ENCODE measurements at places on chromosomes 4 and X.

DNA sequence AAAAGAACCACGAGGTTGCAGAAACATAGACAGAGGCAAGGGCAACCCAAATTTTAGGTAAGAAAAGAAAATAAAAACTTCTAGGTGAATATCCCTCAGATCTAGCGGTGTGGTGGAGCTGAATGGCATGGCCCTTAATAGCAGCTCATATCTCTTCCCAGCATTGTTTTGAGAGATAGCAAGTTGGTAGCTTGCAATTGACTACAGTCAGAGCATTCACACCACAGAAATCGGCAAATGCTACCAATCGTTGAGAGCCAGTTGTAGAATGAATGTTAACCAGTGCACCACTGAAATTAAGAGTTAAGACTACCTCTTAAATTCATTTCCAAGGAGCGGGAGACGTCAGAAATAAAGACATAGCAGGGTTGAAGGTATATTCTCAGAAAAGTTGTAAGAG, 184.0 kb upstream of the KIT start:
- no peak for DNase-seq

GRCh38 chr4:41257257-41257901, 651 bp downstream of the UCHL1 start:
- peak; percentile 5 for DNase-seq

- no peak for DNase-seq
Measured at GRCh38 chr4:141153751-141154510, 20.7 kb upstream of the RNF150 start.

DNA sequence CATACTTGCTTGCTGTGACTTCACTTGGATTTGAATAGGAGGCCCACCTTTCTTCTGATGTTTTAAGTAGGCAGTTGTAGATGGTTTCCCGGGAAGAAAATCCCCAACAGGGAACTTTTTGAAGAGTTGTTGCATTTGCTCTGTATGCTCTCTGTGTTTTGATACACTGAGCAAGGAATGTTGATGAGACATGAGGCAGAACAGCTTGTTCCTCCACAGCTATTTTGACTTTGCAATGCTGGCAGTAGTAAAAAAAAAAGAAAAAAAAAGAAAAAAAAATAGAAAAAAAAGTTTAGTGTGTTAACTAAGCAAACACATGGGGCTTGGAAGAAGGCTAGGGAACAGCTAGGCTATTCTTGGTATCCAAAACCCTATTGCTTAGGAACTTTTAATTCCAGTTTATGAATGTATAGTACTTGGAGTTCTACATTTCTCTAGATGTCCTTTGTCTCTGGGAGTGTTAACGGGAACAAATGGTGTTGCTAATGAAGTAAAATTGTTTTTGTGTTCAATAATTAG, 23.4 kb upstream of the PAQR3 start:
- no peak for DNase-seq

GRCh38 chr4:88196013-88196365, 37.5 kb upstream of the ABCG2 start:
- DNase-seq = no peak

- DNase-seq = no peak
Measured at GRCh38 chr4:109495514-109495913, 61.9 kb downstream of the SEC24B start.

DNA sequence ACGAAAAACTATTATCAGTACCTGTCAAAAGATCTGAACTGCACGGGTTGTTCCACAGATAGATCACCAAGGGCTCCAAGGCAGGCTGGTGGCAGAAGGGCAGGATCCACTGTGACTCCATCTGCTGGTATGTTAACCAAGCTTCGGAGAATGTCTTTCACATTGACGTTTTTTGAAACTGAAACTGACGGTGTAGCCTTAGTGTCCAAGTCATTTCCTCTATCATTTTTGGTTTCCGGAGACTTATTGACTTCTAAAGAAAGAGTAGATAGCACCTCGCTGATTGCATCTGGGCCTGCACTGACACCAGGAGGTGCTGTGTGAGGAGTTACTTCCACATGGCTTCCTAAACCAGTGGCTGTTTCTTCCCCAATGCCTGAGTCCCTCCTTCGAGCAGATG, 186.9 kb downstream of the LRBA start:
- peak; percentile 59 for DNase-seq

DNA sequence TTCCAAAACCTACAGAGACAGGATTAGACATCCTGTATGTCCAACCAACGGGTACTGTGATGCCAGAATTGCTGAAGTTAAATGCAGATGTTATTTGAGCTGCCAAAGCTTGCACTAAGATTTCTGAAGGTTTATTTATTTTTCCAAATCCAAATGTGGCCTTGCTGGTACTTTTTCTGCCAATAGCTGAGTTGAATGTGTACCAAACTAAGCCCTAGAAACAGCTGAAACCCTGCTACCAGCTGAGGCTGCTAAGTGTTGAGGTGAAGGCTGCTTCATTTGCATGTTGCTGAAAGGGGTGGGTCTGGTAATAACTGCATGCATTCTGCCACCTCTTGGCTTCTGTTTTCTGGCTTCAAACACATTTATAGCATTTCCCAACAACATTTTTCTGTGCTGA, 366.5 kb downstream of the FAT4 start:
- no peak for DNase-seq

- DNase-seq = no peak
Measured at GRCh38 chrX:20260885-20261284, 5.8 kb downstream of the RPS6KA3 start.

GRCh38 chrX:120000490-120001246, 57.1 kb upstream of the NKAP start:
- DNase-seq = no peak

DNA sequence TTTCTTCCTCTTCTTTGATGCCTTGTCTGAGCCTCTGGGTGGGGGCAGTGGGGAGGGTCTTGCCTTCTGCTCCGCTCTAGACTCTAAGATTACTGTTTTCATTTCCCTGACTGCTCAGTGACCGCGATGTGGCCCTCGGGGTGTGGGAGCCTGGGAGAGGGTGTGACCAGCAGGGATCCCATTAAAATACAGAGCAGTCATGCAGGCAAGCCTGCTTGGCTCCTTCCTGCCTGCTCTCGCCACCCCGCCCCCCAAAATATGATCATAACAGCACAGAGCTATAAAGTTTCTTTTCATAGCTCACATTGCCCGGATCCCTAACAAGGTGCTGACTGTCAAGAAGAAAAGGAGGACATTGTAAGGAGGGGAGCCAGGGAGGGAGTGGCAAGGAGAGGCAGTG, 332.9 kb downstream of the RAB28 start:
- DNase-seq = no peak

DNA sequence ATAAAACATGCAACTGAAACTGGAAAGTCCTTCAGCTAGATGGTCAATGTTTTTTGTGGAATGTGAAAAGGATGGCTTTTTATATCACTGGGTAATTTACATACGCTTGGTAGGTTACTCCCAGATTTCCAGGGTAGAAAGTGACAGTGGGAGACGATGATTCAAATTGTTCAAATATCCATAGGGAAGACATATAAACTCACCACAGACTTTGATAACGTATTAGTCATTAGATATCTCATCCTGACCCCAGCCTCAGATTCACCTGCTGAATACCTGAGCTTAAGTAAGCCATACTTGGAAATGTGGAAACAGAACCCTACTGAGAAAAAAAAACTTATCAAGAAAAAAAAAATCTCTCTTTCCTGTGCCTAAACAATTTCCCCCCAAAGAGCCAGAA, 169.4 kb downstream of the ZNF674 start:
- DNase-seq = no peak

GRCh38 chr4:139847602-139848001, 182.0 kb downstream of the MGST2 start:
- DNase-seq = no peak

- no peak for DNase-seq
Measured at GRCh38 chr4:26462874-26463273, 27.4 kb downstream of the CCKAR start.

GRCh38 chr4:8506373-8507195, 66.0 kb downstream of the TRMT44 start:
- DNase-seq = no peak

GRCh38 chrX:92232182-92232581, 453.0 kb downstream of the PCDH11X start:
- no peak for DNase-seq

- DNase-seq = no peak
Measured at GRCh38 chr4:1760521-1761071, 32.5 kb upstream of the FGFR3 start.

DNA sequence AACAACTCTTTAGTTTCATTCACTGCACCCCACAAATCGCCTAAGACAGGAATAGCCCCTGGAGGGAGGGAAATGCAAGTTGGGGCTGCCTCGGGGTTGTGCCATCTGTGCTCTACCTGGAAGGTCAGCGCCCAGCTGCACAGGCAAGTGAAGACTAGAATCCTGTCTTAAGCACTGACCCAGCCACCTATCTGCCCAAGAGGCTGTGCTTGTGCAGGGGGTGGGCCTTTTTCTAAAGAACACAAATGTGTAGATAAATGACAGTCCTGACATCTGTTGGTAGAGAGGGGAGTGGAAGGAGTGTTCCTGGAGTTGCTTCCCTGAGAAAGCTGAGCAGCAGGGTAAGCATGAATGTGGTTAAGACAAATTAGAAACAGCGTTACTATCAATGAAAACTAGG, 15.7 kb downstream of the ZNF518B start:
- DNase-seq = no peak

DNA sequence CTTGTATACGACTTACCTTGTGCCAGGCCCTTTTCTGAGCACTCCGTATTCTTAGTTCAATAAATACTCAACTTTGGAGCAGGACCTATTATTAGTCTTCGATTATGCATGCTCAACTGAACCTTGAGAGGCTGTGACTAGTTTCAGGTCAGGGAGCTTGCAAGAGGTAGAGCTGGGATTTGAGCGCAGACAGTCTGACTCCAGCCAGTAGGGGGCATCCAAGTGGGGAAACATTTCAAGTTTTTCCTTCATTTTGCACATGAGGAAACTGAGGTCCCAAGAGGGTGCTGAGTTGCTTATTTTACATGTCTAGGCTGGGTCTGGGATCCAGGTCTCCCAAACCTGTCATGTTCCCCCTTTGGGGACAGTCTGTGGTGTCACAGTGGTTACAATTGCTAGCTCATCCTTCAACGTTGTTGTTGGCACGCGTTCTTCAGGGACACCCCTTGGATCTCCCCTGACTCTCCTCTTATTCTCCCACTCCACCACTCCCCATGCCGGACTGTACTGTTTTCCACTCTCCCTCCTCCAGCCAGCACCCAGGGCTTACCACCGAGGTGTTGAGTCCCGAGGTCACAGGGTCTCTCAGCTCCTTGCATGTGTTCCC, 6.7 kb upstream of the PRICKLE3 start:
- DNase-seq = no peak

- no peak for DNase-seq
Measured at GRCh38 chr4:152010710-152011079, 249.9 kb upstream of the GATB start.

- no peak for DNase-seq
Measured at GRCh38 chr4:138710297-138710696, 305.3 kb upstream of the NOCT start.

DNA sequence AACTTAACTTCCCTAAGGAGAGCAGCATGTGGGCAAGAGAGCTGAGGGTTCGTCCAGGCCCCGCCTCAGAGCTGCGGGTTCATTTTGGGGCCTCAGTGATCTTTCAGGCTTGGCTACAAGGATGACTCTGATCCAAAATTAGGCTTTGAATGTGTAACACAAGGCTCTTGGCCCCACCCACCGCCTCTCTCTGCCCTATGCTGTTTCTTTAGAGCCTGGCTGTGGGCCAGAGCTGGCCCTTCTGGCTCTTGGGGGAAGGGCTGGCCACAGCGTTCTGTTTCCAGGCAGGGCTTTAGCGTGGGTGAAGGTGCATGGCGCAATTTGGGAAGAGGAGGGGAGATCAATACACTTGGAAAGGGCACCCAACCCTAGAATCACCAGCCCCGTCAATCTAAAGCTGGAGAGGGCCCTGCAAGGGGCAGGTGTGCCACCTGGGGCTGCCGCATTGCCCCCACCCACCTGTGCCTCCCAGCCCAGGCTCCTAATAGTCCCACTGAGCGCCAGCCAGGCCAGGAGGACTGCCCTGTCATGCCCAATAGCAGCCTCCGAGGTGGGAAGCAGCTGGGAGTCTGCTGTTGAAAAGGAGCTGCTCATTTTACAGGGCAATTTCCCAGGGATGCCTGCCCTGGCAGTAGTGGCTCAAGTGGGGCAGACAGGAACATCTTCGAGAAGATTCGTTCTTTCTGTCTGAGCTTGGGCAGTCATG, 84.5 kb upstream of the MAML3 start:
- DNase-seq = no peak

- no peak for DNase-seq
Measured at GRCh38 chr4:25235401-25235800, 1.6 kb downstream of the PI4K2B start.

DNA sequence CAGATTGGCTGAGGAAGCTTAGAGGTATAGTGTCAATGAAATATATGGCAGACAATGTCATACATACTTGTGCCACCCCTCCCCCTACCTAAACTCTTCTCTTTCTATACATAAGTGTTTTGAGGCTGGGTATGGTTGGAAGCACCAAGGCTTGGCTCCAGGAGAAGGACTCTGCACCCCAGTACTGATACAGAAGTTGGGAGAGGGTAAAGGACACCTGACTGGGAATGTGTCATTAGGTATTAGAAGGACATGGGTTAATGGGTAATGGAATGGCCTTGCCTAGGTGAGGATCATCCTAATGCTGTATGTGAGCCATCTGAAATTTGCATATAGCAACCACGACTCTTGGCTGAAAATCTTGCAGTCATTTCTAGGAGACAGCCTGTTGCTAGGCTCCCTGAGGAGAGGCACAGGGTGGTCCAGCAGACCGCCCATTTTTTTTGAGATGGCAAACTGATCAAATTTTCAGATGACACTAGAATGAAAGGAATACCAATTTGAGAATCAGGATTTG, 26.8 kb upstream of the AP1S2 start:
- no peak for DNase-seq

GRCh38 chr4:17781300-17782287, at the start of gene FAM184B:
TSS of gene FAM184B (minus strand) at chr4:17781621. CDS start at chr4:17781299, 322 bp downstream.
- no peak for DNase-seq

DNA sequence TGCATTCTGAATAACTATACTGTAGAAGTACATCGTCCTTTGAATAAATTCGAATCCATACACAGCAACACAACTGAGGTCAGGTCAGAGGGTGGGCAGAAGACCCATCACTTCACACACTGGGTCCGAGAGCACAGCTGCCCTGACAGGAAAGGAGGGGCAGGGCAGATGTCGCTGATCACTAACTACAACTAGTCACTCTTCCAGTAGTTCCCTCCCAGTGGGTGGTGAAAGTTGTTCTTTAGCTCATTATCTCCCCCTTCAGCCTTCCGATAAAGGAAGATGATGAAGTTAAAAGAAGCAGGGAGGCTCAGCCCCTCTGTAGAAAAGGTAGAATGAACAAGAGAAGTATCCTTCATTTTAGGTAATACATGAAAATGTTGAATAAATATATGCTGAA, 278.9 kb downstream of the INPP4B start:
- no peak for DNase-seq

DNA sequence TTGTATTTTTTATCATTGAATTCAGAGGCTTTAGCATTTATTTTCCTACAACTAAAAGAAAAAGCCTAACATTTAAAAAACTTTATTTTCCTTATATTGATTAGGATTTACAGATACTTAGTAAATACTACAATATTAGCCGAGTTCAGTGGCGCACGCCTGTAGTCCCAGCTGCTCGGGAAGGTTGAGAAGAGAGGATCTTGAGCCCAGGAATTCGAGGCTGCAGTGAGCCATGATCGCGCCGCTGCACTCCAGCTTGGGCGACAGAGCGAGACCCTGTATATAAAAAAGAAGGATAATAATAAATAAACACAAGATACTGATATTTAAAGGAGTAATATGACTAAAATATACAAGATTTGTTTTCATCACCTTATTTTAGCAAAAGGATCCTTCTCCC, 681 bp upstream of the UPF3B start:
- DNase-seq = no peak

Measured in GM18507 (cell line).